ENCODE measurements at places on chromosomes 11 and 22.
A peak's percentile ranks its signal among the peaks of the same experiment; 100 is the strongest.

DNA sequence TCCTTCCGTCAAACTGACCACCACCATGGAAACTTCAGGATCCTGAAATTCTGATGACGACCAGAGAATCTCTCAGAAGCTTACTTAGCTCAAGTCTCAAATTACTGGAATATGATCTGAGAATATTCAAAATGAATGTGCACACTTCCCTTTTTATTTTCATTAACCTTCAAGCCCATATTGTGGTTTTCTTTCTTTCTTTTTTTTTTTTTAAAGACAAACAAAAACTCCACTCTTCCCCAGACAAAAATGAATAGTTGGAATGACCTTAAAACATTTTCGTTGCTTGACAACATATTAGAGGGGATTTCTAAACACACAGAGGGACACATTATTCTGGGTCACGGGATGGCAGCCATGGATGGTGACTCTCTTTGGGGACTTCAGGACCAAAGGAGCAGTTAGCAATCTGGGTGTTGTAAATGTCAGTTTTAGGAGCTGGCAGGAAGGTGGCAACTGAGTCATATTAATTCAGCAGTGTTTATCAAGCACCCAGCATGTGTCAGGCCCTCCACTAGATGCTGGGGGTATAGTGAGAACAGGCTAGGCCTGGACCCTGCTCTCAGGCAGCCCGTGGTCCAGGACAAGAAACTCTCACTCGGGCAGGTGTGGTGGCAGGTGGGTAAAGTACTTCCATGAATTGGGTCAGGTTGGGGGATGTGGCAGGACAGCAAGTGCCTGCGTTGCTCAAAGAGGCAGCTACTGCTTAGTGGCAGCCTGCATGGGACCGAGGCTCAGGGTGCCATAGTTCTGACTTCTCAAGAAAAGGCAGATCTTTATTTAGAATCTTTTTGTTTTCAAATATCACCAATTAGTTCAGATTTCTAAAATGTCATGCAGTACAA is 126.1 kb downstream of the HIPK3 start:
- DNase-seq: no peak

GRCh38 chr22:36067235-36067558 is 38.6 kb upstream of the RBFOX2 start:
- no peak for DNase-seq

DNA sequence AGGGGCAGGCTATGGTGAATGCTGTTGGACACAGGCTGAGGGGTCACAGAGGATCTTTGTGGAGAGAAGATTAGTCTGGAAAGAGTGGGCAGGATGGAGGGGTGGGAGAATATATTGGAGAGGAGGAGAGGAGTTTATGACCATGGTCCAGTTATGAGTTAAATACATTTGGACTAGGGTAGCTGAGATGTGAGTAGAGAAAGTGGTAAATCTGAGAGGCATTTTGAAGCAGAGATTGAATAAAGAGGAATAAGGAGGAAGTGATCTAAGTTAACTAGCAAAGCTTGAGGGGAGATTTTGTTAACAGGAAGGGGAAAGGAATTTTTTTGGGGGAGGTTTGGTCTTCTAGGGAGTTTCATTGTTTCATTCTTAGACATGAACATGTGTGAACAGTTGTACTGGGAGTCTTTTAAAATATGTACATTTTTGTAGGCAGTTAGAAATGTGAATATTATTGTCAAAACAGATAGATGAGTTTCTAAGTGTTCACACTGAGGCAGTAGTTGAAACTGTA is 43.1 kb upstream of the EED start:
- no peak for DNase-seq

DNA sequence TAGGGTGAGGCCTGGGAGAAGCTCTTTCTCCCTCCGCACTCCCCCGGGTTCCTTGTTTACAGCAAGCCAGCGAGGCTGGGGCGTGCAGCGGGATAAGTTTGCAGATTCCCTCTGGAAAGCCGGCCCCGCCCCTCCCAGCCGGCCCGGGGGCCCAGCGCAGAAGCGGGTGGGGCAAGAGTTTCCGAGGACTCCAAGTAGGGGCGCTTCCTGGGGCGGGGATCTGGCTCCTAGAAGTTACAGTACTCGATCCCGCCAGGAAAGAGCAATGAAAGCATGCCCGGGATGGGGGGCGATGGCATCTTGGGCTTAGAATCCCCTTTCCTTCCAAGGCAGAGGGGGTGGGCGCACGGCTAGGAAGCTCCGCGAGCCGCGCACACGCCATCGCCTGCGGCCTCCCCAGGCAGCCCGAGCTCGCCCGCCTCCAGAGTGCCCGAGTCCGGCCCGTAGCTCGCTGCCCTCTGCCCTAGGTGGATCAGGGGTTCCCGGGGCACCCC is 385 bp downstream of the TST start:
- DNase-seq: no peak

DNA sequence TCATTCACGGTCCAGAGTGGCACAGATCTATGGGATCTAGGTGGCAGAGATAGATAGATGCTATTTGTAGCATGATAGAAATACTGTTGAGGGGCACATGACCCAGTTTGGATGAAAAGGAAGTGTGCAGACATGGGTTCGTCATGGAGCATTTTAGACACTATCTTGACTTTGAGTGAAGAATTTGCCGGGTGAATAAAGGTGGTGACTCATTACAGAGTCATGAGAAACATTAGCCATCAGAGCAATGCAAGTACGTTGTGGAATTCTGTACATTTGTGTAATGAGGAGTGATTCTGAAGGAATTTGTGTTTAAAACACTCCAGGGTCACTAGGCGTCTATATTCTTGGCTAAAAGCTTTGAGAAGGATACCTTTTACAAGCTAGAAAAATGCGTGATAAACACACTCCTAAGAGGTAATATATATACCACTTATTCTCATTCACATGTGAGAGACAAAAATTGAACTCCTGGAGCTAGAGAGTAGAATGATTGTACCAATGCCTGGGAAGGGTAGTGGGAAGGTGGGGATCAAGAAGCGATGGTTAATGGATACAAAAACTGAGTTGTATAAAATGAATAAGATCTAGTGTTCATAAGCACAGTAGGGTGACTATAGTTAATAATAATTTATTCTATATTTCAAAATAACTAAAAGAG is 593.7 kb upstream of the LUZP2 start:
- peak; percentile 92 for DNase-seq

DNA sequence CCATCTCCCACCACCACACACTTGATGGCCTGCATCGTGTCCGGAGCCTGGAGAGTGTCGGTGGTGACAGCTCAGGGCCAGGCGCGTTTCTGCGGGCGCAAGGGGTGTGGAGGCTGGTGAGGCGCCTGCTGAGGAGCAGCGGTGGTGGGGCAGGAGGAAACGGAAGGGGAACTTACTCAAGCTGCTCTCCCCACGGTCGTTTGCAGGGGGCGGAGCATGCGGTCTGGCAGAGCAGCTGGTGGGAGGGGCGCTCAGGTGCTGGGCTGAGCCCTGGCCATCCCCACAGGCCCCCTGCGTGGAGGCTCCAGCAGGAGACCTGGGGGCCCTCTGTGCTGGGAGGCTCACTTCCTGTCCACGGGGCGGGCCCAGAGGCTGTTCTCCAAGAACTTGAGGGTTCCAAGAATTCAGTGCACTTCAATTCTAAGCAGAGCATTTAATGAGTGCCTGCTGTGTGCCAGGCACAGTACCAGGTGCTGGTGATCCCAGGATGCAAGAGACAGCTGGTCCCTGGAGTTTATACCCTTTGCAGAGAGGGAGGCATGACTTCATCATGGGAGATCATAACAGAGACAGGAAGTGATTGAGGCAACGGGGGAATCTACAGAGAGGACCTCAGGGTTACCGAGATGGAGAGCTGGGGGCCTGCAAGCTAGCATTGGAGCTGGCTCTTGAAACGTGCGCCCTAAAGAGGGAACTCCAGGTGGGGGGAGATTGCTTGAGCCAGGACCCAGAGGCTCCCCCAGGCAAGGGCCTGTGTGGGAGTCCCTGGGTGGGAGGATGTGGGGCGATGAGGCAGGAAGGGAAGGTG is at the start of gene RAC2:
Gene RAC2, minus strand, starts transcription at position 156 of the 808 bp plus-strand sequence. Its CDS starts 121 bp downstream, at position 35.
- DNase-seq: no peak

DNA sequence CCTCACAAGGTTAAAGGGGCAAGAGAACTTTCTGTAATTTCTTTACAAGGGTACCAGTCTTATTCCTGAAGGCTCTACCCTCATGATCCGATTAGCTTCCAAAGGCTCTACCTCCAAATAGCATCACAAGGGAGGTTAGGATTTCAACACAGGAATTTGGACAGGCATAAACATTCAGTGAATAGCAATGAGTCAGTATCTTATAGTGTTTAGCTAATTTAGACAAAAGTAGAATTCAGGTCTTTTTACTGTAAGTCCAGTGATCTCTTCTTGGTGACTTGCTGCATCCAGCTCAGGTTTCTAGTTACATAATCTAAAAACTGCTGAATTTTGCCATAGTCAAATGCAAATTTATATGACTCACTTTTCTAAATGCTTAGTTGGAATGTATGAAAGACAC is 1995.6 kb upstream of the RAG2 start:
- peak; percentile 39 for DNase-seq

Data from HS-5 (cell line).